ENCODE measurements at places on chromosomes 12 and 14.

DNA sequence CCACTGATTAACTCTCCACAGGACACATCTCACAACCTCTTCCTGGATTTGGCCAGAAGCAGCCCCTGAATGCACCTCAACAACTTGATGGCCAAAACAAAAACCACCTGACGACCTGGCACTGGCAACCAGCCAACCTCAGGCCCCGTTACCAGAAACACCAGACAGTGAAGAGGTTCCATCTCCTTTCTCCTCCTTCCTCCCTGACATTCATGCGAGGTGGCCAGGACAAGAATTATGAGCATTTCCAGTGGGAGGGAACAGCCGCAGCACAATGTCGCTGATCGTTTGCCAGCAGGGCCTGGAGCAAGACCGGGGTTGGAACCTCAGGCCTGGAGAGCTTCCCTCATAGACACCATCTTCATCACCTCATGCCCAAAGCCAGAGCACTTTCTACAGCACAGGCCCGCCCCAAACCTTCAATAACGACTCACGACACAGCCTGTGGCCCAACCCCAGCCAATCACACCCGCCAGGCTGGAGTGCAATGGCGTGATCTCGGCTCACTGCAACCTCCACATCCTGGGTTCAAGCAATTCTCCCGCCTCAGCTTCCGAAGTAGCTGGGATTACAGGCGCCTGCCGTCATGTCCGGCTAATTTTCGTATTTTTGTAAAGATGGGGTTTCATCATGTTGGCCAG lies 48.7 kb downstream of the CCDC88C start:
- DNase-seq, result no peak

DNA sequence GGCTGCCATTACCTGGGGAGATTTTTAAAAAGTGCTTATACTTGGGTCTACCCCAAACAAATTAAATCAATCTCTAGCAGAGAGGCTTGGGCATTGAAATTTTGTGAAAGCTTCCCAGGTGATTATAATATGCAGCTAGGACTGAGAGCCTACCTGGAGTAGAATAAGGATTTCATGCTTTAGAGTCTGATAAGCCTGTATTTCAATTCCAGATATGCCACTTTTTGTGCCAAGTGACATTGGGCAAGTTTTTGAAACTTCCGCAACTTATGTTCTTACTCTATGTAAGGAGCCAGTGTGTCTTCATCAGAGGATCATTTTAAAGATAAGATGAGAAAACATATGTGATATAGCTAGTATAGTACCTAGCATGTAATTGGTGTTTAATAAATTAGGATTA lies 159.8 kb upstream of the LRIG3 start:
- no peak for DNase-seq

DNA sequence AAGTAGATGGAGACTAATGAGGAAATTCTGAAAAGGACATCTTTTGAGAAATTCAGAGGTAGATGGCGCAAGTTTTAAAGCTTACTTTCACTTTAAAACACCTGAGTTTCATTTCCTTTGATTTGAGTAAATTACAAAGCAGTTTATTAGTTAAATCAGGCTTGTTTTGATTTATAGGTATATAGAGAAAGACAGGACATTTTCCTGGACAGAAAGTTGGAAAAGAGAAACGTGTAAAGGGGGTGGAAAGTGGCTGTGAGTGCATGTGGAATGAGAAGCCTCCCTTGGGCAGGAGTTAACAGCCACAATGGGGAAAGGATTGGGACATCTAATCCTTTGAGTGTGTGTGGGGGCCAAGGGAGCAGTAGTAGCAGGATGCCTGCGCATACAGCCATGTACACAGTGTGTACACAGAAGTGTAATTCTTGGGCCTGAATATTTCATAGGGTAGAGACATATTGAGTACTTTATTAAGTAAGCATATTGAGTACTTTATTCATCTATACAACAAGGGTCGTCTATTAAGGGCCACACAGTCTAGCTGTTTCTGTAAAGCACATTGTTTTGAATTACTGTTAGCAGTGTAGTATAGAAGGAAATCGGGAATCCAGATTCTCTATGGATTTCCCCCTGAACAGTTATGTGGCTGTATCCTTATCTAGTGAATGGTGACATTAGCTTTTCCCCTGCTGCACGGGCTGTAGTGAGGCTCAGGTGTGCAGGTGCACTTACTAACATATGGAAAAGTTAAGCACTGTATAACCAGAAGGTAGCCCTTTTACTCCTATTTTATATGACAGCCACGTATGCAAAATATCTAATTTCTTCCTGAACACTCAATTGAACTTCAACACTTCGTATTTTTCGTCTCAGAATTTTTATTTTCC lies 19.1 kb downstream of the MARK3 start:
- no peak for DNase-seq

GRCh38 chr12:47636908-47637780 lies 68.7 kb downstream of the RPAP3 start:
- DNase-seq, result no peak

DNA sequence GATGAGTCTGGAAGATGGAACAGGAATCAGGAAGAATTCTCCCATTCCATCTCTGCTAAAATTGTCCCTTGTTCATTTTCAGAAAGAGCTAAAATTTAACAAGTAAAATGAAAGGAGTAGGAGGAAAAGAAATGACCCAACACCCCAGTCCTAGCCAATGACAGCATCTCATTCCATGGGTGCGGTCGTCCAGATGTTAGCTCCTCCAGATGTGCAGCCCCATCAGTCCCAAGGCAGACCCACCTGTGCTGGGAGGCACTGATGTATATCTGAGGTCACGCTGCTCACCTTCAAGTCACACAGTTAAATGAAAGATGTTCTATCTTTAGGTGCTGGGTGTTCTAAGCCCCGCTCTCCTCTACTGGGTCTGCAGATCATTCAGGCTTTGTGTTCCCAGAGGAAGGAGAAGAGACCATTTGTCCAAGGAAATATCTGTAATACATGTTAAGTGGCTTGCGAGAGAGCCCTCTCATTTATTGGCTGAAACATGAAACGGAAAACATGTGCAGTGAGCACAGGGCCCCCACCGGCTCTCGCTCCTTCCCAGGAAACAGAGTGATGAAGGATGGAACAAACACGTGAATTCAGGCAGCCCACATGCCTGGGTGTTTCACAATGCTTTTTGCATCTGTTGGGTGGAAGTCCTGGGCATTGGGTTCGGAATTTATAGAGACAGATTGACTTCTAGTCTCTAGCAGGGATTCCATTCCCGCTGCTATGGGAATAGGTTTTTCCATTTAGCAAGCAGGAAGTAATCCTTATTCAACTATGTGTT lies 294.6 kb downstream of the NUAK1 start:
- no peak for DNase-seq

Data from stimulated activated CD8-positive, alpha-beta memory T cell treated with anti-CD3 and anti-CD28 coated beads, Interleukin-7, amount 100 ng/mL, for 1 hour (primary cell).